ENCODE measurements at places on chromosomes 2 and 18. TPM values are rescaled to one million over a fixed set of nuclear protein-coding genes. Genes with fewer than 3 reads are reported as not detected.

Gene TGIF1
- 112 TPM for total RNA-seq

Gene TEX44
- not detected for total RNA-seq

- no peak overlapping the region for H3K27ac ChIP-seq
- no peaks in the 10 kb centered on the region for H3K27me3 ChIP-seq
- H3K4me3 ChIP-seq, result no peak overlapping the region
- peaks cover 14% of the 10 kb centered on the region for H3K36me3 ChIP-seq
These were observed 178.7 kb downstream of the ANTXR1 start for GRCh38 chr2:69191634-69192033.

Gene CYRIA
- 2.0 TPM for total RNA-seq

Gene ACMSD
- total RNA-seq, result not detected

DNA sequence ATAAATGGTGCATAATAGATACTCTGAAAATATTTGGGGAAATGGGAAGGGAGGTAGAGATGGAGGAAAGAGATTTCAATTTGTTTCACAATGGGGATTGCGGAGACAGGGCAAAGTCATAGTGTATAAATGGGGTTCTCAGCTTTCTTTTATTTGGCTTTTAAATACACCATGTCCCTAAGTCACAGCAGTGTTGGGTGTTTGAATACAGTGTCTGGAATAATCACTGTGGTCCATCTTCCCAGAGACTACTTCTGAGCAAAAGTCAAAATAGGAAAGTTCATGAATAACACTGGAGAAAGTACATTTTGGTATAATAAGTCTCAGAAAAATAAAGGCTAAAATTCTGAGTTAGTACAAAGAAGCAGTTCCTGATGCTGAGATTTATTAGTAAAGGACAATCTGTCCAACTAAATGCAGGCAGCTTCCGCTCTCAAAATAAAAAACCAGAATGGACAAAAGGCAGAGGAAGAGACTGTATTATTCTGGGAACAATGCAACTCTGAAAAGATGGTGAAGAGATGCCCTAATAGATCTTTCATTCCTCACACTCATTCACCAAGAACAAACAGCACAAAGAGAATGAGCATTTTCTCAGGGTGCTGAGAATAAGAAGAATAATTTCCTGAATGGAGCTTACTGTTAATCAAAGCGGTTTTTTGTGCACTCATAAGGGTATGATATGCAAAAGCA, 295.4 kb upstream of the PIK3C3 start:
- no peak overlapping the region for H3K4me3 ChIP-seq
- no peaks in the 10 kb centered on the region for H3K27me3 ChIP-seq
- no peak for DNase-seq
- H3K4me1 ChIP-seq, result peaks cover 4% of the 10 kb centered on the region
- H3K36me3 ChIP-seq, result peaks cover 3% of the 10 kb centered on the region

Gene ALLC
- total RNA-seq, result 0.16 TPM

Gene TDRD15
- 0.04 TPM for total RNA-seq

Gene CFAP221
- 33.0 TPM for total RNA-seq

Gene CPO
- not detected for total RNA-seq

Data from progenitor cell of endocrine pancreas (in vitro differentiated cells).